AG09309 (cell line): ENCODE measurements at places on chromosomes 7 and 10.

DNA sequence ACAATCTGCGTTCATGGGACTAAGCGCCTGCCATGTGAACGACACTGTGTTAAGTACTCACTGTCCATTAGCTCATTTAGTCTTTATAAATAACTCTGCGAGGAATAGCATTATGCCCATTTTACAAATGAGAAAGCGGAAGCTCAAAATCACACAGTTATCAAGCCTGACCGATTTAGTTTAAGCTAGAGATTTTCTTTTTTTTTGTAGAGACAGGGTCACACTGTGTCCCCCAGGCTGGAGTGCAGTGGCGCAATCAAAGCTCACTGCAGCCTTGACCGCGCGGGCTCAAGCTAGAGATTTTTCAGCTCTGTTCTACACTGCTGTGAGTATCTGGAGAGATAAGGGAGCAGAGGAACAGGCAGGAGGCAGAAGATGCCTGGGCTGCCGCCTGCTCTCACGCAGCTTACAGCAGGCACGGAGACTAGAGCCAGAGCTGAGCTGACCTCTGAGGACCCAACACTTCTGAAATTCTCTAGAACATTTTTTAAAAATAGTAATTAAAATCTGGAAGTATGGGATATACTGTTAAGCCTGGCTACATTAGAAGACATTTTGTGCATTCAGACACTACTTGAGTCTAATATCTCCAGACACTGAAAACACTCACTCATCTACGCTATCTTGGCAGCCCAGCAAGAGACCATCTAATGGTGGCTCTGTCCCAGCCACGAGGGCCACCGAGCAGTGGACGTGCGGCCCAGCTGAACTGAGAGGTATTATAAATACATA lies 38.7 kb downstream of the GNA12 start:
- DNase-seq, result no peak

DNA sequence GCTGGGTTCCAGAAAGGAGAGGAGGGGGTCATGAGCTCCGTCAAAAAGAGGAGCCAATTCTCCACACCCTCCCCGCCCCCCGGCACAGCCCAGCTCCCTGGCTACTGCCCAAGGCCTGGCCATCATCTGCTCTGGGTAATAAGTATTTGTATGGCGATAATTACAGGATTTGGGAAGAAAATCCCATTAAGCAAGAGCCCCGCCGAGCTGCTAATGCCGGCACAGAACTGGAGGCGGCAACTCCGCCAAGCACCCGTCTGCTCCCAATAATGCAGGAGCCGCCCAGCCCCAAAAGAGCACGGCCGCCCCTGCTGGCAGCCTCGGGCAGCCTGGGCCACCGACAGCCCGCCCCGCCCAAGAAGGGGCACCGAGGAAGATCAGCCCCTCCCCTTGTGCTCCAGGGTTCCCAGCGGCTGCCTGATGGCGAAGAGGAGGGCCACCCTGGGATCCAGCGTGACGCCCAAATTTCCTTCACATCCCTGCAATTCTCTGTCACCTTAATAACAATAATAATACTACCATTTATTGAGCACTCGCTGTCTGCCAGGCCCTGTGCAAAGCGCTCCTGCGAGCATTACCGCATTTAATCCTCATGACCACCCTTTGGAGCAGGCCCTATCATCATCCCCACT lies 5.9 kb downstream of the SLIT1 start:
- DNase-seq, result no peak

GRCh38 chr10:23391821-23392220 lies 47.1 kb upstream of the OTUD1 start:
- no peak for DNase-seq

- DNase-seq, result no peak
Measured at GRCh38 chr7:117323305-117323850, 520 bp upstream of the WNT2 start.

- no peak for DNase-seq
Measured at GRCh38 chr7:141418066-141418465, 133.1 kb upstream of the AGK start.

GRCh38 chr10:119101366-119102098 lies 2.4 kb upstream of the DENND10 start:
- DNase-seq, result no peak

- no peak for DNase-seq
Measured at GRCh38 chr10:60937784-60938654, 6.0 kb downstream of the RHOBTB1 start.

GRCh38 chr10:73969224-73969841 lies 28.6 kb upstream of the VCL start:
- no peak for DNase-seq
